SW 1271 (cell line): ENCODE measurements at places on chromosomes 11 and 22.

- DNase-seq: no peak
Observed at GRCh38 chr11:57498540-57498939, 17.0 kb downstream of the SLC43A1 start.

DNA sequence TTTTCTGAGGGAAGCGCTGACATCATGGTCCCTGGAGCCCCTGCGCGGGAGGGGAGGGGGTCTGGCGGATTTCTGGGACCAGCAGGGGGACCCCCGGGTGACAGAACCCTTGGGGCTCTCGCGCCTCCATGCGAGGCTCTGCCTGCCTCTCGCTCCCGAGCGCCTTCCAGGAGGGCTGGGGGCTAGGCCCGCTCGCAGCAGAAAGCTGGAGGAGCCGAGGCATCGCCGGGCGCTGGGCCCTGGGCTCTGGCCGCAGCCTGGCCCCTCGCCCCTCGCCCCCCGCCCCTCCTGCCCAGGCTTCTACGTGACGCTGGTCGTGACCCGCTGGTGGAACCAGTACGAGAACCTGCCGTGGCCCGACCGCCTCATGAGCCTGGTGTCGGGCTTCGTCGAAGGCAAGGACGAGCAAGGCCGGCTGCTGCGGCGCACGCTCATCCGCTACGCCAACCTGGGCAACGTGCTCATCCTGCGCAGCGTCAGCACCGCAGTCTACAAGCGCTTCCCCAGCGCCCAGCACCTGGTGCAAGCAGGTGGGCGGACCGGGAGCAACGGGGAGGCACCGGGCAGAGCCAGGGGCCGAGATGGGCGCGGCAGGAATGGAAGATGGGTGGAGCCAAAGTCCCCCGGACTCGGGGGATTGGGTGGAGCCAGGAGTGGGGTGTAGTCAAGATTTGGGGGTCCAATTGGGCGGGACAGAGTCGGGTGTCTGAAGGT lies 5.4 kb downstream of the BEST1 start:
- no peak for DNase-seq

DNA sequence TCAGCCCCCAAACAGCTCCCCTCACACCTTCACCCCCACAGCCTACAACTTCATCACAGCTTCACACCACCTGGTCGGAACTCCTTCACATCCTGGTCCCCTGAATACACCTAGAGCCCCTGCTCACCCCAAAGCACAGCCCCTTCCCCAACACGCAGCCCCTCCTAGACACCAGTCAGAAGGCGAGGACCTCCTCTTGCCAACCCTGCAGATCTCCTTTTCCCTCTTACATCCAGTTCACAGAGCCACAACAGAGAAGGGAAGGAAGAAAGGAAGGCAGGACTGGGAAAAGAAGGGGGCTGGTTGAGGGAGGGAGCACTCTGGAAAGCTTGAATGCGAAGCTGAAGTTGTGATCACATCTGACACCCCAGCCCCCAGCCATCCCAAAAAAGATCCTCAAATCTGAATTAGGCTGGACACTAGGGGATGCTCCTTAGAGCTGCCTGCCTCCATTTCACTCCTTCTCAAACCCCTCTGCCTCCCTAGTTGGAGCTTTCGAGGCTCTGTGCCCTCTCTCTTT lies 629 bp downstream of the CCKBR start:
- DNase-seq: no peak

GRCh38 chr11:106242718-106243415 lies 165.4 kb downstream of the AASDHPPT start:
- no peak for DNase-seq

DNA sequence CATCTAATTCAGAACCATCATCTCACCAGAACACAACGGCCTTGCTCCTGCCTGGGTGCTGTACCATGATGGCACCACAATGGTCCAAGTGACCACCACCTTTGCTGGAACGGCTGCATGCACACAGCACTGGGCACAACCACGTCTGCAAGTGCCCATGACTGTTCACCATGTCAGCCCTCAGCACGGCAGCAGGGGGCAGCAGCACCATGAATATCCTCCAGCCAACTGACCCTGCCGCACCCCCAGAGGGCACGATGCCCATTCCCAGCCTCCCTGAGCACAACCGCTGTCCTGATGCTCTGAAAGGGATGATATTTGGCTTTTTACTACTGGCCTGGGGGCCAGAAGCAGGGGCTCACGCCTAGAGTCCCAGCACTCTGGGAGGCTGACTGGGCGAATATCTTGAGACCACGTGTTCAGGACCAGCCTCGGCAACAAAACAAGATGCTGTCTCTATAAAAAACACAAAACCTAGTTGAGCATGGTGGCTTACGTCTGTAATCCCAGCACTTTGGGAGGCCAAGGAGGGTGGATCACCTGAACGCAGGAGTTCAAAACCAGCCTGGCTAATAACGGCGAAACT lies 25.7 kb downstream of the DRD4 start:
- DNase-seq: peak; percentile 13
